Stomach (tissue), 19 donors: ENCODE measurements at places on chromosomes 5 and 9. TPM values are rescaled to one million over a fixed set of nuclear protein-coding genes. Genes with fewer than 3 reads are reported as not detected.

The JAKMIP2 gene
- 1.3 TPM for total RNA-seq

The PDCD1LG2 gene
- total RNA-seq, result 1.4 TPM

The AGXT2 gene
- not detected for total RNA-seq

The DNM1 gene
- total RNA-seq, result 20.1 TPM

The NR4A3 gene
- 51.8 TPM for total RNA-seq

The HRH2 gene
- 5.0 TPM for total RNA-seq

The ARHGEF39 gene
- total RNA-seq, result 58.3 TPM

The C7 gene
- 167 TPM for total RNA-seq

The BSPRY gene
- total RNA-seq, result 15.8 TPM

- no peaks in the 10 kb centered on the region for H3K4me1 ChIP-seq
- H3K27ac ChIP-seq, result no peak overlapping the region
- DNase-seq, result no peak
- no peaks in the 10 kb centered on the region for H3K36me3 ChIP-seq
- no peak overlapping the region for H3K4me3 ChIP-seq
- H3K27me3 ChIP-seq, result no peaks in the 10 kb centered on the region
These were observed 9.6 kb downstream of the ROPN1L start for GRCh38 chr5:10451137-10451824.

GRCh38 chr9:121009650-121010049, 40.4 kb downstream of the C5 start:
- peaks cover 28% of the 10 kb centered on the region for H3K36me3 ChIP-seq
- H3K4me3 ChIP-seq, result no peak overlapping the region
- H3K27me3 ChIP-seq, result no peaks in the 10 kb centered on the region
- H3K27ac ChIP-seq, result no peak overlapping the region

- H3K36me3 ChIP-seq, result no peaks in the 10 kb centered on the region
- H3K4me3 ChIP-seq, result no peak overlapping the region
- no peaks in the 10 kb centered on the region for H3K4me1 ChIP-seq
- DNase-seq, result no peak
- no peak overlapping the region for H3K27ac ChIP-seq
- no peaks in the 10 kb centered on the region for H3K27me3 ChIP-seq
These were observed 525.1 kb downstream of the TAF11L14 start for GRCh38 chr5:18159331-18159730.

DNA sequence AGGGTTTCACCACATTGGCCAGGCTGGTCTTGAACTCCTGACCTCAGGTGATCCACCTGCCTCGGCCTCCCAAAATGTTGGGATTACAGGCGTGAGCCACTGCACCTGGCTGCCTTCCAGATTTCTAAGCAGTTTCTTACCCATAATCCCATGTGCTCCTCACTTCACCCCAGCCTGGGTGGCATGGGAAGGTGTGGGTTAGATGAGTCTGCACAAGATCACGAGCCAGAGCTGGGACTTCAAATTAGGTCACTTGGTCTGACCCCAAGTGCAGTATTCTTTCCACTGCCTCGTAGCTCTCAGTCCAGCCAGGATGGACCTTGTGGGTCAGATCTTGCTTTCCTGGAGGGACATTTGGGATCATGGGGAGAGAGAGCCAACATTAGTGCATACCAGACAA, 37.5 kb upstream of the STRBP start:
- no peak for DNase-seq
- no peaks in the 10 kb centered on the region for H3K27me3 ChIP-seq
- no peak overlapping the region for H3K4me3 ChIP-seq
- H3K27ac ChIP-seq, result no peak overlapping the region
- no peaks in the 10 kb centered on the region for H3K36me3 ChIP-seq

- no peak overlapping the region for H3K27ac ChIP-seq
- H3K4me1 ChIP-seq, result no peaks in the 10 kb centered on the region
- DNase-seq, result no peak
These were observed 21.2 kb downstream of the UBE2QL1 start for GRCh38 chr5:6469836-6470235.

- H3K36me3 ChIP-seq, result no peaks in the 10 kb centered on the region
- H3K4me3 ChIP-seq, result no peak overlapping the region
- H3K27ac ChIP-seq, result no peak overlapping the region
- peaks cover 40% of the 10 kb centered on the region for H3K27me3 ChIP-seq
- H3K4me1 ChIP-seq, result peaks cover 42% of the 10 kb centered on the region
These were observed 13.7 kb downstream of the MYMK start for GRCh38 chr9:133510926-133511505.

DNA sequence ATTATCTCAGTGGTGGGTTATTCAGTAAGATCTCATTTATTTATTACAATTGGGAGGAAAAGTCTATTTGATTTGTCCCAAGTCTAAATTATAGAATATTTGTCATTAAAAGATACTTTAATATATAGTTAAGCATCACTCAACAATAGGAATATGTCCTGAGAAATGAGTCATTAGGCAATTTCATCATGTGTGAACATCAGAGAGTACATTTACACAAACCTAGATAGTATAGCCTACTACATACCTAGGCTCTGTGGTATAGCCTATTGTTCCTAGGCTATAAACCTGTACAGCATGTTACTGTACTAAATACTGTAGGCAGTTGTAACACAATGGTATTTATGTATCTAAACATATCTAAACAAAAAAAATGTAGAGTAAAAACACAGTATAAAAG, 135.0 kb upstream of the RASA1 start:
- no peaks in the 10 kb centered on the region for H3K27me3 ChIP-seq
- H3K4me3 ChIP-seq, result no peak overlapping the region
- H3K27ac ChIP-seq, result no peak overlapping the region
- no peak for DNase-seq
